Heart left ventricle (tissue), 16 donors: ENCODE measurements at places on chromosomes 16 and 17. TPM values are rescaled to one million over a fixed set of nuclear protein-coding genes. Genes with fewer than 3 reads are reported as not detected.

DNA sequence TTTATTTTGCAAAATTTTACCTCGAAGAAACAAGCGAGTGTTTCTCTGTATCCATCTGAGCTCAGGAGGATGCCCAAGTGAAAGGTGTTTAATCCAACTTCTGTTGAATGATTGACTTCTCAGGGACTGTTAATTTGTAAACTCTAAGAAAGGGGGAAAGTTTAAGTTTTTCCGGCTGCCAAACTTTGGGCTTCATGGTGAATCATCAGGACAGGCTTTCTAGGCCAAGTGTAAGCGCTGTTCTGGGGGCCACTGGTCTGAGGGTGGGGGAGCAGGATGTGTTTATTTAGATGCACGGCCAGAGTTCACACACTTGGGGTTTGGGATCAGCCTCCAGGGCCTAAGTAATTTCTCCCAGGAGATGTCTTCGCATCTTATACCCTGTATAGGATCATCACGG, 110.4 kb downstream of the PITPNC1 start:
- DNase-seq = no peak

- DNase-seq = no peak
Observed at GRCh38 chr16:4142268-4142667, 26.0 kb upstream of the ADCY9 start.

GRCh38 chr17:3557768-3558583, at the start of gene TRPV3:
TSS of gene TRPV3 (minus strand) at chr17:3557812. CDS start at chr17:3554850, 2,962 bp downstream.
- no peak for DNase-seq

DNA sequence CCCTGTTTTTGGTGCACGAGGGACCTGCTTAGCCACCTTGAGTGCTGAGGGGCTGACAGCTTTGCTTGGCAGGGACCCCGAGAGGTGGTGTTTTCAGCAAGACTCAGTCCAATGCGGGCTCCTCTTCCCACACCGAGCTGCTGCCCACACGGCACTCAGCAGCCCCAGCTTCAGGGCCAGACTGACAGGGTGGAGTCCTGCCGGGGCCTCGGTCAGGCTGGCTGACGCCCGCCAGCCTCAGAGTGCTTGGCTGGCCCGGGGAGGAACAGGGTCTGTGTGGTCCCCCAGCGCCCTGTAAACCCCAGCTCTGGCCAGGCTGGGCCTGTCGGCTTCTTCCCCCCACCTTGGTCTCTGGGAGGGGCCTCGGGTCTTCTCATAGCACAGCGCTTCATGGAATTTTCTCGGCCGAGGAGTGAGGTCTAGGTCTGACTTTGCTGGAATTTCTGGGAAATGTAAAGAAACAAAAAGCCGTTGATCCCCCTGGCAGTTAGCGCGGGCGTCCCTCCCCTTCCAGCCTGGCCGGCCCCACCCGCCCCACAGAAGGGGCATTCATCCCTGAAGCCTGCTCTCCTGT, 2.6 kb downstream of the SOX8 start:
- DNase-seq = no peak

DNA sequence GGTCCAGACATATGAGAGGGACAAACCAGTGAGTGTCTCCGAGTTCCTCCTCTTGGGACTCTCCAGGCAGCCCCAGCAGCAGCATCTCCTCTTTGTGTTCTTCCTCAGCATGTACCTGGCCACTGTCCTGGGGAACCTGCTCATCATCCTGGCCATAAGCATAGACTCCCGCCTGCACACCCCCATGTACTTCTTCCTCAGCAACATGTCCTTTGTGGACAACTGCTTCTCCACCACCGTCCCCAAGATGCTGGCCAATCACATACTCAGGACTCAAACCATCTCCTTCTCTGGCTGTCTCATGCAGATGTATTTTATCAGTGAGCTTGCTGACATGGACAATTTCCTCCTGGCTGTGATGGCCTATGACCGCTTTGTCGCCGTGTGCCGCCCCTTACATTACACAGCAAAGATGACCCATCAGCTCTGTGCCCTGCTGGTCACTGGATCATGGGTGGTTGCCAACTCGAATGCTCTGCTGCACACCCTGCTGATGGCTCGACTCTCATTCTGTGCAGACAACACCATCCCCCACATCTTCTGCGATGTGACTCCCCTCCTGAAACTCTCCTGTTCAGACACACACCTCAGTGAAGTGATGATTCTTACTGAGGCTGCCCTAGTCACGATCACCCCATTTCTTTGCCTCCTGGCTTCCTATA, 19.2 kb downstream of the ZNF200 start:
- no peak for DNase-seq

- no peak for DNase-seq
Observed at GRCh38 chr16:27048316-27048715, 18.4 kb upstream of the C16orf82 start.

DNA sequence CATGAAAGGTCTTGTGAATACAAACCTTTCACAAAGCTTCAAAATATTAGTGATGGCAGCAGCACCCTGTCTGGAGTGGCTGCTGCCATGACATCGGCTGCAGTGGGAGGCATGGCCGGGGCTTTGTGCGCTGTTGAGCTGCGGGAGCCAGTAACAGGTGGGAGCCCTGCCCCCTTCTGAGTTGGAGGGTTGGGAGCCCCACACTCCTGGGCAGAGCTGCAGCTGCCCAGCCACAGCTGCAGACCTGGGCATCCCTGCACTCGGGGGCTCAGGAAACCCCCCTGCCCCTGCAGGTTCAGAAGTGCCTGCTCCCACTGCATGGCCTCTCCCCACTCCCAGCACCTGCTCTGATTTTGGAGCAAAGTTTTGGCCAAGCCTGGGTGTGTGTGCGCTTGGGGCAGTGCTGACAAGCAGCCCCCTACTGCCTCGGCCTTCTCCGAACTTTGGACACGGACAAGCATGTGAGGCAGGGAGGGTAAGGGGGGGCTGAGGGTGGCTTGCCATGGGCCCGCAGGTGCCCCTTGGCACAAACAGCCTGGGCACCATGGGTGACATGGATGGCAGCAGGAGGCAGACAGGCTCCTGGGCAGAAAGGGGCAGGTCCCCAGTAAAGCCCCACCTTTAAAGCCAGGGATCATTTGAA, 42.7 kb downstream of the IST1 start:
- no peak for DNase-seq

GRCh38 chr16:63216696-63217423, 1180.6 kb upstream of the CDH8 start:
- DNase-seq = no peak

- no peak for DNase-seq
Observed at GRCh38 chr16:23952128-23952970, 116.6 kb downstream of the PRKCB start.

ADCY9 gene
- 42.9 TPM for total RNA-seq

KRTAP17-1 gene
- not detected for total RNA-seq

MT1M gene
- total RNA-seq = 9.3 TPM
